ENCODE measurements at places on chromosomes 5 and 9.

DNA sequence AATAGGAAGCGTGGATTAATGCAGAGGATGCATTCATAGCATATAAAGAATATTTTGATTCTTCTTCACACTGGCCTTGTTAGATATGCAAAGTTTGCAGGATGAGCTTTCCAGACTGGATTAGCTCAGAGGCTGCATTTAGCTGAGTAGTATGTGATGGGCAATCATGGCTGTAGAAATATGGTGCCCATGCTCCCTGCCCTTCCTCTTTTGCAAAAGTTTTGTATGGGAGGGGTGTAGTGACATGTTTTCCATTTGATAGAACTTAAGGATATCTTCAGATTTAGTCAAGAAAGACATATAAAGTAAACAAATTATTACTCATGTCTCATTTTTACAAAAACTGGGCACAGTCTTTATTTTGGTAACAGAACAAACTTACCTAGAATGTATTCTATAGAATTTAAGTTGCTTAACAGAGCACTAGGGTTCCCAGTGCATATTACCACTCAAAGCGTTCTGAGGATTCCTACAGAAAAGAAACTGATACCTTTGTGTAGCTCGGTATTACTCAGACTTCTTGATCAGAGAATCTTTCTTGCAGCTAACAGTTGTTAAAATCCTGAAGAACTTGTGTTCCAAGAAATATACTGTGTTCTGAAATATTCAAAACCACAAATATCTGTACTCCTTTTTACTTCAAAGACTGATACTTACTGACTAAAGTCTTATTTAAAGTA is 9.8 kb downstream of the GTF3C4 start:
- no peak for DNase-seq

GRCh38 chr5:93150311-93151012 is 430.6 kb downstream of the NR2F1-AS1 start:
- no peak for DNase-seq

- DNase-seq = peak; percentile 25
Observed at GRCh38 chr9:110828264-110828663, 159.7 kb downstream of the MUSK start.

DNA sequence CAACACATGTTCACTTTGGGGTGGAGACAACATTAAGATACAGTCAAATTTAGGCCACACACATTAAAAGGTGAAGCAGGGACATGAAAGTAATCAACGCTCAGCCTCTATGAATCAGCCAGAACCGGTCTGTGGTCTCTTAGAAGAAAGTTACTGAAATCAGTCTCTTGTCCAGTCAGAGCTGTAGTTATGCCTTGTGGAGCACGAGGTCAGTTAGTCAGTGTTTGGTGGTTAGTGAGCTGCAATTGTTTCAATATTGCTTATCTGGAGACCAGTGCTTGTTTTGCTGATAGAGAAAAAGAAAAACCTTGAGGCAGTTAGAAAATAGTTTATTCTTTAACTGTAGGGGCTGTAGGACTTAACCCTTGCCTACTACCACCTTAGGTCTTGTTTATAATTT is 157.8 kb upstream of the RASEF start:
- no peak for DNase-seq

- DNase-seq = no peak
Observed at GRCh38 chr5:127923804-127924570, 159.6 kb upstream of the SLC12A2 start.

DNA sequence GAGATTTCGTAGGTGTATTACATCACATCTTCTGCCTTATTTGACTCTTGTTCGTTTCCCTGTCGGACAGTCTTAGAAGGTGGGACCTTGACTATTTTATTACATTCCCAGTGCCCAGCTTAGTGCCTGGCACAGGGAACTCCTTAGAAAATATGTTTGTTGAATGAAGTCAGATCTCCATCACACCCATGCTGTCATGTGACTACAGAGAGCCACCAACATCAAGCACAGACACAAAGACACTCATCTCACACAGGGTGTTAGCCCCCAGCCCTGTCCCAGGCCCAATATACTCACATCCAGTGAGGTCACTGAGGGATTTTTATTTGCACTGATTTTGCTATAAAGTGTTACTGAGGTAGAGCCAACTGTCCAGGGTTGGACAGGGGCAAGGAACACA is 692 bp upstream of the SRA1 start:
- DNase-seq = no peak
